ENCODE measurements at places on chromosomes 1 and 21.

- DNase-seq = no peak
Observed at GRCh38 chr1:32352831-32353383, 9.4 kb downstream of the FAM229A start.

- DNase-seq = no peak
Observed at GRCh38 chr1:50665413-50665812, 242.2 kb upstream of the DMRTA2 start.

- DNase-seq = no peak
Observed at GRCh38 chr21:45804809-45805313, 161.3 kb downstream of the PCBP3 start.

- no peak for DNase-seq
Observed at GRCh38 chr1:200265104-200265503, 144.7 kb downstream of the ZNF281 start.
